ENCODE measurements at places on chromosomes 3 and 15.

DNA sequence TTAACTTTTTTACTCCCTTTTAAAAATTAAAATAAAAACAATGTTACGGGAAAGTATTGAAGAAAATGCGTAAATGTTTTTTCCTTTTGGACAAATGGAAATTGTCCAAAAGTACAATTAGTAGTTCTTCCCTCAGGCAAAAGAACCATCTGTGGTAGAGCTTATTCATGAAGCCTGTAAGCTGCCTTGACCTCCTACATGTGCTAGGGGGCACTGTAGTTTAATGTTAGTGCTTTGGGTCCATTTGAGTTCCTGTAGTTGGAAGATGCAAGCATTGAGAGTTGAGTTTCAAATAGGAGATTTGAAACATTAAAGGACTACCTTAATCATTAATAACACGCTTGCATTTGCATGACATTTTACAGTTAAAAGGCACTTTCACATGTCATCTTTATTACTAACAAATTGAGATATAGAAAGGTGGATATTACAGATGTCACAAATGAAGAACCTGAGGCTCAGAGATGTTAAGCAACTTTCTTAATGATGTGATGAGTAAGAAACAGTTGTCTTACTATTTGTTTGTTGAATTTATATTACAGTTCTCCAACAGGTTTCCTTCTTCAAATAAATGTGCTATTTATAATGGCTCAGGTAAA is 1.8 kb upstream of the ZNF385D start:
- DNase-seq: no peak

GRCh38 chr3:65582012-65582717 is 456.6 kb downstream of the MAGI1 start:
- no peak for DNase-seq

GRCh38 chr3:157529751-157530150 is 26.5 kb upstream of the VEPH1 start:
- DNase-seq: no peak

DNA sequence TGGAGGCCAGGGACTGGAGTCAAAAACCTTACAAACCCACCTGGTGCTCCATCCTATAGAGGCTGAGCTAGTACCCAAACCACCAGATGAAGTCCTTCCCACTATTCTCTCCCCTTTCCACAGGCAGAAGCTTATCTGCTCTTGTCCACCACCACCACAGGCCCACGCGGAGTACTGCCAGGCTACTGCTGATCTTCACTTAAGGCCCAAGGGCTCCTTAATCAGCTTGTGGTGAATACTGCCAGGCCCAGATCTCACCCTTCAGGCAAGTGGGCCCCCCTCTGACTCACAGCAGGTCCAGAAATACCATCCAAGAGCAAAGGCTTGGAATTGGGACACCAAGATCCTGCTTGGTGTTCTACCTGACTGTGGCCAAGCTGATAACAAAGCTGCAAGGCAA is 598.1 kb upstream of the CBLB start:
- no peak for DNase-seq

DNA sequence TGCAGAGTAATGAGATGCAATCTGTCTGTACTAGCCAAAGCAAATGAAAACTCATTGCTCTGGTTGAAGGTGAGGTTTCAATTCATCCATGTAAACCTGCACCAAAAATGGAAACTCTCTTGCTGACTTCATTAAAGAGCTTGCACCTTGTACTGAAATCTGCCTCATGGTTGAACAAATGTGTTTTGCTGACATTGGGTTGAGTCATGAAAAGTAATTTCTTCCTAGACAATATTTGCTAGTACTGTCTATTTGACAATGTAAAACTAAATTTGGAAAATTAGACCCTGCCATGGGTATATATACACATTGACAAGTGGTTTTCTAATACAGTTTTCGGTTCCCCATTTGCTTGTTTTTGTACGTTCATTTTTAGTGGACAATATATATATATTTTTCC is 33.3 kb downstream of the RYR3 start:
- no peak for DNase-seq

DNA sequence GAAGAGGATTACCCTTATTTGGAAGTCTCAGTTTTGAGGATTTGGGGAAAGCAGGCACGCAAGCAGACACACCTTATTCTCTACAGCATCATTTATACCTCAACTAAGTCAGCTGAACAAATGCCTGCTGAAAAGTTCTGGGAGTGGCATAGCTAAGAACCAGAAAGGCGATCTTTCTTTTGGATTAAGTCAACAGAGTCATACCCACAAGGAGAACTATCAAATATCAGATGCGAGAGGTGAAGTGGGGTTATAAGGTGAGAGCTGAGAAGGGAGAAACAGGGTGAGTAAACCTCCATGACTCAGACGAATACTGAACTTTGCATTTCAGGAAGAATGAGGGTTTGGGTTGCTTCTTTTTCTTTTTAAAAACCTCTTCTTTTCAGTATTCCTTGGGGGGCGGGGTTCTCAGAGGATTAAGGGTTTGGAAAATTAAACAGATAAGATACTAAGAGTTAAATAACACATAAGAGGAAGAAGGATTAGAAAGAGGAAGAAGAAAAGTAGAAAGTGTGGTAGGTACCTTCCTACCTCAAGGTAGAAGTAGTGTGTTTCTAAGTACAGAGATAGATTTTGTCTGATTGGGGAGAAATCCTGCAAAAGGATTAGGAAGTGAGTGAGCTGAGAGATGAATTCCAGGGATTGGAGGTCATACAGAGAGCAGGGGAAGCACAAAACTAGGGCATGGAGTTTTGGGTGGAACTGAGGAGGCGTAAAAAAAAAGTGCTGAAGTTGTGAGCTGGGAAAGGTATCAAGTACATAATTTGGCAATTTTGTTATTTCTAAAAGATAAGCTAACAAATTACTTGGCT is 41.3 kb upstream of the ICE2 start:
- no peak for DNase-seq

DNA sequence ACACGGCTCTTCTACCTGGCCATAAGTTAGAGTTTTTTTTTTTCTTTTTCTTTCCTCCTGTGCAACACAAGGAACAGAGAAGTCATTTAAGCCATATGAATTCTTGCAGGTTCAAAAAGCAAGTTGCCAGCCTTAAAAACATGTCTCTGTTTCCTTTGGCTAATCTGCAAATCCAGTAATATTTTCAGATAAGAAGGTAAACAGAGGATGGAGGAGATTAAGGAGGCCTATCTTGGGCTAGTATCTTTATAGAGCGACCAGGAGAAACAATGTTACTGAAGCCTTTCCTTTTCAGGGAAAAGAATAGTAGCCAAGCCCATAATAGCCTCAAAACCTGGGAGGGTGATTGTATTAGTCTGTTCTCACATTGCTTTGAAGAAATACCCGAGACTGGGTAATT is 20.9 kb upstream of the LMCD1 start:
- no peak for DNase-seq

- no peak for DNase-seq
Observed at GRCh38 chr3:138307899-138308298, 21.8 kb downstream of the NME9 start.

All from spleen (tissue), 13 donors.